ENCODE measurements at places on chromosomes 6 and 20. TPM values are rescaled to one million over a fixed set of nuclear protein-coding genes. Genes with fewer than 3 reads are reported as not detected.

The SLC17A3 gene
- not detected for total RNA-seq

The SPATA25 gene
- total RNA-seq = 2.9 TPM

The CD109 gene
- total RNA-seq = 0.15 TPM

The ZNF165 gene
- total RNA-seq = 4.7 TPM

DNA sequence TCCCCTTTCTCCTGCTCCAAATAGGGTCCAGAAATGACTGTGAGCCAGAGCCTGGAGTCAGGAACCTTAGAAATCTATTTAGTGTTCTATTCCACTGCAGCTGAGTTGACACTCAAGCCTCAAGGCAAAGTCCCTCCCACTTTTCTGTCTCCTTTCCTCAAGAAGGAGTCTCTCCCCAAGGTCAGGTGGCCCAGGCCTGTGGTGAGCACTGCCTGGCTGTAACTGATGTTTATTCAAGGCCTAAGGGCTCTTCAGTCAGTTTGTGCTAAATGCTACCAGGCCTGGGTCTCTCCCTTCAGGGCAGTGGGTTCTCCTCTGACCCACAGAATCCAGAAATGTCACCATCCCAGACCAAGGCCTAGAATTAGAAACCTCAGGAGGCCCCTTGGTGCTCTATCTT, 1042.9 kb upstream of the EPHA7 start:
- H3K4me1 ChIP-seq = no peaks in the 10 kb centered on the region
- DNase-seq = no peak

DNA sequence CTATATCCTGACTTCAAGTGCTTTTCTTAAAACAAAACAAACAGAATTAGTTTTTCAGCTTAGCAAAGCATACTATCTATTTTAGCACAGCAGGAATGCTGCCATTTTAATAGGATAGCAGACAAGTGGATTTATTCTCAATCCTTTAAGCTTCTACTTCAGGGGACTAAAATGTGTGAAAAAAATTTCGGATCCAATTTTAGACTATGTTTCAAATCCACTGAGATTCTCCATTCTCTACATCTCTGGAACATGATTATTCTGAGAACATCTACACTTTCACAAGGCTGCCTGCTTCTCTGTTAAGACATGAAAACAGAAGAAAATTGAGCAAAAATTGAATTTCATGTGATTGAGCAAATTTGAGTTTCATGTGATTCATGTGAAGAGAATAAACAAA, 1321.3 kb downstream of the HACE1 start:
- no peak for DNase-seq
- H3K27ac ChIP-seq = no peak overlapping the region
- no peaks in the 10 kb centered on the region for H3K4me1 ChIP-seq
- H3K36me3 ChIP-seq = no peaks in the 10 kb centered on the region
- H3K4me3 ChIP-seq = no peak overlapping the region

DNA sequence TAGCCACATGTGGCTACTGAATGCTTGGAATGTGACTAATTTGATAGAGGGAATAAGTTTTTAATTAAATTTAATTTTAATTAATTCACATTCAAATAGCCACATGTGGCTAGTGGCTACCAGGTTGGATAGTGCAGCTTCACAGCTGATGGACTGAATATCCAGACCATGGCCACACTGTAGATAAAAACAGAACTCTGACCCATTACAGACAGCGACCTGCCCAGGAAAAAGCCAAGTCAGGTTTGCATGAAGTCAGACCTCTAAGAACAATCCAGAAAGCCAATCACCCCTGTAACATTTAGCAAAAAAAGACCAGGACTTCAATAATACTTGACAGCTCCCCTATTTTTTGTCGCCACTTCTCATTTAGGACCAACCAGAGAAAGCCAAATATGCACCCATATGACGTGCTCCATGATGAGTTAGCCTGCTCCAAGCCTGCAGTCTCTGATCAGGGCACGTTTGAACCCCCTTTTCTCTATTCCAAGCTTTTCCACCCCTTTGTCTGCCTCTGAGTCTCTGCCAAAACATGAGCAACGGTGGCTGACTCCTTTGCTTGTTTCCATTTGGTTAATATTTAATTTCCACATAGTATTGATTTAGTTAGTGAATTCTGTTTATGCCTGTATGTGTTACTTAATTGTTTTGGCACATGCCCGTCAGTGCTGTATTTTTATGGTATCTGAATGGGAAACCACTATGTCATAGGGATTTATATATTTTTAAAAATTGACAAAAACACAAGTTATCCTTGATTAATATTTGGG, 636.3 kb downstream of the UTRN start:
- H3K27ac ChIP-seq = no peak overlapping the region
- no peak overlapping the region for H3K4me3 ChIP-seq
- no peaks in the 10 kb centered on the region for H3K4me1 ChIP-seq
- DNase-seq = no peak

GRCh38 chr6:112946051-112946450, 598.9 kb downstream of the RFPL4B start:
- no peaks in the 10 kb centered on the region for H3K4me1 ChIP-seq
- no peak overlapping the region for H3K4me3 ChIP-seq
- no peak for DNase-seq
- no peaks in the 10 kb centered on the region for H3K27me3 ChIP-seq
- H3K27ac ChIP-seq = no peak overlapping the region

DNA sequence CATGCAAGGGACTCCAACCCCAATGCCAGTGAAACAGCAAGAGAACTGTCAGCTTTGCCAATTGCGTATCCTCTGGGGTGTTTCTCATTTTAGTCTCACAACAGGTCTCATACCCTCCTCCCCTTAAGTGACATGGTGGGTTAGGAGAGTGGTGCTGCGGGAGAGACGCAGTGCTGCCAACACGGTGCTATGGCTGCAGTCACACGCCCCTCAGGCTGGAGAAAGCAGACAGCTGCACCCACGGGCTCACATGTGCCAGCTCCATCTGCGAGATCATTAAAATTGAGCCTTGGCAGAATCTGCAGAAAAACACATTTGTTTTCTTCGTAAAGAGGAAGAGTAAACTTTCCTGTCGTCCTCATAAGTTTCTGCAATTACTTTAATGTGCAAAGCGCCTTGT, 114.7 kb downstream of the ANKRD60 start:
- no peak overlapping the region for H3K27ac ChIP-seq
- no peaks in the 10 kb centered on the region for H3K36me3 ChIP-seq
- DNase-seq = no peak
- no peaks in the 10 kb centered on the region for H3K27me3 ChIP-seq
- H3K4me3 ChIP-seq = no peak overlapping the region

- no peaks in the 10 kb centered on the region for H3K36me3 ChIP-seq
- no peaks in the 10 kb centered on the region for H3K27me3 ChIP-seq
- no peak overlapping the region for H3K4me3 ChIP-seq
- no peak overlapping the region for H3K27ac ChIP-seq
- no peak for DNase-seq
- H3K4me1 ChIP-seq = no peaks in the 10 kb centered on the region
Observed at GRCh38 chr6:46080111-46080510, 49.7 kb upstream of the ENPP4 start.

GRCh38 chr6:37820718-37821079, 1.2 kb downstream of the ZFAND3 start:
- H3K27me3 ChIP-seq = no peaks in the 10 kb centered on the region
- peak overlapping the region; percentile 100 for H3K4me3 ChIP-seq
- H3K27ac ChIP-seq = peak overlapping the region; percentile 66

- H3K27me3 ChIP-seq = no peaks in the 10 kb centered on the region
- peak; percentile 47 for DNase-seq
- peak overlapping the region; percentile 20 for H3K4me3 ChIP-seq
- peaks cover 17% of the 10 kb centered on the region for H3K4me1 ChIP-seq
- peak overlapping the region; percentile 57 for H3K27ac ChIP-seq
Observed at GRCh38 chr6:97049253-97050011, 124.9 kb downstream of the KLHL32 start.

DNA sequence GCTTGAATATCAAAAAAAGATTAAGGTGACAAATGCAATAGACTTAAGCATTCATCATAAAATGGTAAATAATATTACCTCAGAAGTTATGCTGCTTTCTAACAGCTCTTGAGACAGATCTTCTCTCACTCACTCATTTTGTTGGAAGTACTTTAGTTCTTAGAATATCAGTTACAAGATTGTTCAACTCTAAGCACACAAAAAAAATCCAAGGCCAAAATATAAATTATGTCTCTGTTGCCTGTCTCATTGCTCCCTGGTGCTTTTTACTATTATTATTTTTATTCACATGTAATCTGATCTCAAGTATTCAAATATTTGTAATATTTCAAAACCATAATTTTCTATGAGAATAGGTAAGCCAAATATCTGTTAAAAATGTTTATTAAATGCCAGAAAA, 259.4 kb upstream of the HSF2 start:
- no peaks in the 10 kb centered on the region for H3K27me3 ChIP-seq
- H3K27ac ChIP-seq = no peak overlapping the region
- no peak for DNase-seq
- H3K4me1 ChIP-seq = no peaks in the 10 kb centered on the region
- no peak overlapping the region for H3K4me3 ChIP-seq
- no peaks in the 10 kb centered on the region for H3K36me3 ChIP-seq

GRCh38 chr20:39954621-39955020, 734.4 kb downstream of the MAFB start:
- H3K27ac ChIP-seq = no peak overlapping the region
- H3K4me3 ChIP-seq = no peak overlapping the region
- no peaks in the 10 kb centered on the region for H3K27me3 ChIP-seq

DNA sequence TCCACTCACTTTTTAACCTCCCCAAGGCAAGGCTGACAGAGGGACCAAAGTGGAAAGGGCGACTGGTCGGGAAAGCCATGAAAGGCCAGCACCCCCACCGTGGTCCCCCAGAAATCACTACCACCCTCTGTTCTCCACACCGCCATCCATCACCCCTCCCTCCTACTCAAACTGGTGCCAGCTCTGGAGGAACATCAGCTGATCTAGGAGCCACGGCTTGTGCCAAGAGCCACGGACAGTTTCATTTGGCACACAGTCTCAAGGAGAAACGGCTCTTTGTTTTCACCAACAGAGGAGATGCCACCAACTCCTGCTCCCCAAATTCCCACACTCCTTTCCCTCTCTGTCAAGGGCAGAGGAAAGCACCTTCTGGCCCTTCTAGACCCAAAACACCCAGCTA, 26.0 kb downstream of the TBC1D7 start:
- peaks cover 42% of the 10 kb centered on the region for H3K36me3 ChIP-seq
- H3K27me3 ChIP-seq = no peaks in the 10 kb centered on the region
- DNase-seq = no peak
- H3K4me1 ChIP-seq = peaks cover 41% of the 10 kb centered on the region
- H3K27ac ChIP-seq = peak overlapping the region; percentile 76

DNA sequence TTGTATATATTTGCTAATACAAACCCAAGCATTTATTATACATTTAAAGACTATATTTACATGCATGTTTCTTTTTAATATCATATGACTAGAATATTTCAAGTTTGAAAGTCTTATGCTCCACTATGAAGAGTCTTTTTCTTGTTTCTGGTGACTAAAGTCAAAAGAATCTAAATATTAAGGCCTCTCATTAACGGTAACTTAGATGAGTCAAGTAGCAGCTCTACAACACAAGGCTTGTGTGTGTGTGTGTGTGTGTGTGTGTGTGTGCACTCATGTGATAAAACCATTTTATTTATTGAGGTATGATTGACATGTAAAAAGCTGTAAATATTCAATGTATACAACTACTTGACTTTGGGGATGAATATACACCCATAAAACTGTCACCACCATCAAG, 275.6 kb downstream of the TFAP2B start:
- H3K4me3 ChIP-seq = no peak overlapping the region
- no peaks in the 10 kb centered on the region for H3K4me1 ChIP-seq
- H3K27me3 ChIP-seq = no peaks in the 10 kb centered on the region
- no peak overlapping the region for H3K27ac ChIP-seq

GRCh38 chr6:116925088-116925794, 48.2 kb downstream of the RFX6 start:
- no peaks in the 10 kb centered on the region for H3K4me1 ChIP-seq
- no peaks in the 10 kb centered on the region for H3K27me3 ChIP-seq
- no peak overlapping the region for H3K4me3 ChIP-seq
- no peak for DNase-seq

- peaks cover 38% of the 10 kb centered on the region for H3K4me1 ChIP-seq
- DNase-seq = peak; percentile 90
- peak overlapping the region; percentile 77 for H3K27ac ChIP-seq
- H3K36me3 ChIP-seq = no peaks in the 10 kb centered on the region
Observed at GRCh38 chr6:151390851-151391470, 398 bp downstream of the ZBTB2 start.

DNA sequence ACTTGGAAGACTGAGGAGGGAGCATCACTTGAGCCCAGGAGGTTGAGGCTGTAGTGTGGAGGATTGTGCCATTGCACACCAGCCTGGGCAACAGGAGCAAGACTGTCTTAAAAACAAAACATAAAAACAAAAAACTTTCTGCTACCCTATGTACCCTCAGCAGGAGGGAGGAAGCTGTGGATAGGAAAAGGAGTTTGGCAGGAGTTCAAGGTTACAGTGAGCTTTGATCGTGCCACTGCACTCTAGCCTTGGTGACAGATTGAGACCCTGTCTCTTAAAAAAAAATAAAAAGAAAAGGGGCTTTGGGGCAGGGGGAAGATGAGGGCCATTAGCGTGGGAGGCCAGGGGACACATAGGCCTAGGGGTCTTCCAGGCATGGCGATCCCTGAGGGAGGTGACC, 135.7 kb downstream of the DHX35 start:
- H3K27ac ChIP-seq = no peak overlapping the region
- no peak overlapping the region for H3K4me3 ChIP-seq
- no peaks in the 10 kb centered on the region for H3K36me3 ChIP-seq
- H3K27me3 ChIP-seq = no peaks in the 10 kb centered on the region
- DNase-seq = no peak

DNA sequence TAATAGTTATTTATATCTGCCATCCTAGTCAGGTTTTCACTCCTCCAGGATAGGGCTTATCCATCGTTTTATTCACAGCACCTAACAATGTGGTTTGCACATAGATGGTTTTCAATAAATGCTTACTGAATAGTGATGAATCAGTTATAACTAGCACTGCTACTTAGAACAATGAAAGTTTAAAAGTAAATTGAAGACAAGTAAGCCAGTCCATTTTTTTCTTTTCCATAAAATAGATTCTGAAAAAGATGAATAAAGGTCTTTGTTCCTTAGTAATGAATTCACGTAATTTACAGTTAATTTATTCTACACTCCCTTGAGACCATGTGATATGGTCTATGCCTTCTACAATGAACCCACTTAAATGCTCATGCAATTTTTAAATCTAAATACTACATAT, 212.5 kb downstream of the RNGTT start:
- DNase-seq = no peak
- no peaks in the 10 kb centered on the region for H3K4me1 ChIP-seq
- H3K27me3 ChIP-seq = no peaks in the 10 kb centered on the region
- peaks cover 3% of the 10 kb centered on the region for H3K36me3 ChIP-seq
- no peak overlapping the region for H3K27ac ChIP-seq
- no peak overlapping the region for H3K4me3 ChIP-seq

Data from B cell (primary cell).